ENCODE measurements at places on chromosomes 4 and X.

DNA sequence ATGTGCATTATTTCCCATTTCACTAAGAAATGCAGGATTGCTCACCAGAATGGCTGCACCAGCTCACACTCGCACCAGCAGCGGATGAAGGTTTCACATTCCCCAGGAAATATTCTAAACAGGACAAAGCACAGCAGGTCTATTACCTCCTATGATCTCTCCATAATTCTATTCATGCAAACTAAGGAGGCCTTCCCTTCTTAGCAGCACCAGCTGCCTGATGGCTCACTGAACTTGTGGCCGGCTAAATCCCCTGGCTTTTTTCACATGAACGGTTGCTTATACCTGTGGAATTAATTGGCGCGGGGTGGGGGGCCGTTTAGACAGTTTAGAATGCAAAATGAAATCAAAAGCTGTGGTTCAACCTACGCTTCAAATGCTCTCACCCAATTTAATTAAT, 73.5 kb upstream of the SRD5A3 start:
- DNase-seq: no peak

DNA sequence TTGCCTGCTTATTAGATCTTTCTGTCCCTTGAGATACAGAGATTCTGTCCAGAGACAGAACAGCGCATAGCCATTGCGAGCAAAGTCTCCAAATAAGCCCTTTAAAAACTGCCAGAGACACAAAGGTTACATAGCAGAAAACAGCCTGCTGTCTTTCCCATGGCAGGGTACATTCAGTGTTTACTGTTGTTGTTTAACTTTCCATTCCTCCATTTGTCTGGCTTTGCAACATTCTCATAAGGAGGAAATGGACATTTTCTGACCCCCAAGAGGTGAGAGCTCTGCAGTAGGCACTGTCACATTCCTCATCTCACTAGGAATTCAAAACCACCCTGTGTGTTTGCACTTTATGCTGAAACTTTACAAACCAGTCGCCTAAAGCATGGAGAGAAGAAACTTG, 48.3 kb downstream of the PDE5A start:
- no peak for DNase-seq

- no peak for DNase-seq
Observed at GRCh38 chrX:45506149-45506730, 305.6 kb upstream of the DIPK2B start.

GRCh38 chr4:113109106-113109718, 59.8 kb downstream of the ANK2 start:
- DNase-seq: no peak

DNA sequence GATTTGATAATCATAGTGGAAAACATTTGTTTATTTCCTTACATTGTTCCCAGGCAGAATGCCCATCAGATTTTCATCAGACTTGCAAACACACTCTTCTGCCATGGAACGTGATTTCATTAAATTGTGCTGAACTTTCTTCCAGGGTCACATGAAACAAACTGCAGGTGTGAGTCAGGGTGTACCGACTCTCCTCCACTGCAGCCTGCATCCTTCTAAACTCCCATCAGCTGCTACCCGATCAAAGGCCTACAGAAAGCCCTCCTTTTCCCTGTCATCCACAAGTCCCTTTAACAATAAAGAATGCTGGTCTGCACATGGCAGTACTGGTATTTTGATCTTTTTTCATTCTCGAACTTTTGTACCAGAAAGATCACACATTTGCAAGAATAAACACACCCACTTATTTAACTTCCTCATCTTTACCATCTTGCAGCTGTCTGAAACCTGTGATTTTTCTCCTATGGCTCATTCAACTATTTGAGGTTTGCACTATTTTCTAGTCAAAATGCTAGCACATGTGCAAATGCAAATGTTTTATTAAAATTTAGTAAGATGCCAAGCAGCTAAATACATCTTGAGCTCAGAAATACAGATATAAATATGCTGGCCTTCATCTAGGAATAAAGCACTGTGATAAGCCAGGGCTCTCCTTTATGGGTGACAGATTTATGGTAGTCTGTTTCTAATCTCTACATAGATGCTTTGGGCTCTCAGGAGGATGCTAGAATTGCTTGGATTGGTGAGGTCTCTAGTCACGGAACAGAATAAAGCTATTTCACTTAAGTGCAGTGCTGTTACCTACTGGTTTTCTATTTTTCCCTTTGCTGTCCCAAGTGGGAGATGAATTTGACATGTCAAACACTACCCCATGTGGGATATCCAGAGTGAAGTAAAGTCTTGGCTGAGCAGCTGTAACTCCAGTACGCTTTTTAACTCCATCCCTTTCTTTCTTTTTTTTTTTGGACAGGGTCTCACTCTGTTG, 25.8 kb upstream of the ARHGAP24 start:
- no peak for DNase-seq

DNA sequence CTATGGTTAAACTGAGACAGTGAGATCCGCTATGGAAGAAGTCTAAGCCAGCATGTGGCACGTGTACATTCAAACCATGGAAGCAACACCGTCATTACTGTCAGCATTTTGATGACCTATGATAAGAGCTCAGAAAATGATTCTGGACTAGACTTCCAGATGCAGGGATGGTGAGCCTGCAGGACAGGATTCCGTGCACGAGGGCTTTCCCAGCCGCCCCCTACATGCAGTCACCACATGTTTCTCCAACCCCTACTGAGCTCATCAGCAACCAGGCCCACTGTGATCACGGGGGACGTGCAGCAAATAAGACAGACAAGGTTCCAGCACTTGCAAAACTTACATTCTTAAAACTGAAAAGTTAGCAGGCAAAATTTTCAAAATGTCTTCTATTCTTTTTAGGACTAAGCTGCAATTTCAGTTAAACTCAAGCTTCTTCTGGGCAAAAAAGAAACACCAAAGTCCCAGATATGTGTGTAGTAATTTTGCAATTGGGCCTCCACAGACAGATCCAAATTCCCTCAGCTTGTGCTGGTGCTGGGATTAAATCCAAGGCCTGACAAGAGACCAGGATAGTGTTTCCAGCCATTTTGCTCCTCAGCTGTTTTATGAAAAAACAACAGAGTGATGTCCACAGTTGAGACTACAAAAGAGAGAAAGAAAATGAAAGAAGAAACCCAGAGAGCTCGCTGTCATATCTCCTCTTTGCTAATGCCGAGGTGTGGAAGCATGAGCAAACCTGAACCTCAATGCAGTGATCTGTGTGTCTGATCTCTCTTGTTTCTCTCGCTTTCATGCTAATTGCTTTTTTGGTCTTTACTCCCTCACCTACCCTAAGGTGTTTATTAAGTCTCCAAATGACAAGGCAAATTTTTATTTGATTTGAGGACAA, 118.2 kb downstream of the AFAP1 start:
- no peak for DNase-seq

- DNase-seq: no peak
Observed at GRCh38 chr4:19304028-19304427, 947.7 kb upstream of the SLIT2 start.

DNA sequence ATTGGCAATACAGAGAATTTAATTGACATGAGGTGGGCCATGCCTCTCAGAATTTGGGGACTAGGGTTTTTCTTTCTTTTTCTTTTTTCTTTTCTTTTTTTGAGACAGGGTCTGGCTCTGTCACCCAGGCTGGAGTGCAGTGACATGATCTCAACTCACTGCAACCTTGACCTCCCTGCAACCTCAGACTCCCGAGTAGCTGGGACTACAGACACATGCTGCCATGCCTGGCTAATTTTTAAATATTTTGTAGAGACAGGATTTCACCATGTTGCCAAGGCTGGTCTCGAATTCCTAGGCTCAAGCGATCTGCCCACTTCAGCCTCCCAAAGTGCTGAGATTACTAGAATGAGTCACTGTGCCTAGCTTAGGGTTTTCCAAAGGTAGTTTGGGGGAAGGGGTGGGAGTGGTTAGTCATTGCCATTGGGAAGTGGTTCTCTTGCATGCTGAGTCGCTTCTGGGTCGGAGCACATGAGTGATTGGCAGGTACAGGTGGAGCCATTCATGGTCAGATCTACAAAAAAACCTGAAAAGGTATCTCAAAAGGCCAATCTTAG, 54.5 kb downstream of the MID2 start:
- DNase-seq: no peak

DNA sequence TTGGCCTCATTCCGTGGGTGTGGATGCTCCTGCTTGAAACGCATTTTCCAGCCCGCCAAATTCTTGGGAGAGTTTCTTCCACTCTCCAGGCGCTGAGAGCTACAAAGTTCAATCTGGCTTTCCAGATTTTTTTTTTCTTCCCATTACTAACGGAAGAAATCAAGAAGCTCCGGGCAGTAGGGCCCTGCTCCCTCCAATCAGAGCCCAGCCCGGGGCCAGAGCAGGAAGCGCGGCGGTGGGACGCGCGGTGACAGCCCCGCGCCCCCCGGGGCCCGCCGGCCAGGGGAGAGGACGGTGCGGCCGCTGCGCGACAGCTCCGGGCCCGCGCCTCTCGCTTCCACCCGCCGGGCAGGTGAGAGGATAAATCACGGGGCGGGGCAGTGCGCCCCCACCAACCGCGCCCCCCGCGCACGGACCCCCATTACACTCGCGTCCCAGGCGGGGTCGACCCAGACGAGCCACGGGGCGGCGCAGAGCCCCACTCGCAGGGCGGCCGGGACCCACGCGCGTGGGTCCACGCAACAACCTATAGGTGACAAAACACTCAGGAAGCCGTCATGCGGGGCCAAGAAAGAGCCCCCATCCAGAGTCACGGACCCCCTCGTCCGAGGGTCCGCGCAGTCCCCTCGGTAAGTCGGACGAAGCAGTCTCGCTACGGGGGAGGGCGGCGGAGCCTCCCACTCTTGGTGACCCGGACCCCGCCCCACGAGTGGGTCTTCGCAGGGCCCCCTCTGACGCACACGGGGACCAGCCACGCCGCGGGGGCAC, 868 bp downstream of the AFAP1 start:
- DNase-seq: peak; percentile 43

DNA sequence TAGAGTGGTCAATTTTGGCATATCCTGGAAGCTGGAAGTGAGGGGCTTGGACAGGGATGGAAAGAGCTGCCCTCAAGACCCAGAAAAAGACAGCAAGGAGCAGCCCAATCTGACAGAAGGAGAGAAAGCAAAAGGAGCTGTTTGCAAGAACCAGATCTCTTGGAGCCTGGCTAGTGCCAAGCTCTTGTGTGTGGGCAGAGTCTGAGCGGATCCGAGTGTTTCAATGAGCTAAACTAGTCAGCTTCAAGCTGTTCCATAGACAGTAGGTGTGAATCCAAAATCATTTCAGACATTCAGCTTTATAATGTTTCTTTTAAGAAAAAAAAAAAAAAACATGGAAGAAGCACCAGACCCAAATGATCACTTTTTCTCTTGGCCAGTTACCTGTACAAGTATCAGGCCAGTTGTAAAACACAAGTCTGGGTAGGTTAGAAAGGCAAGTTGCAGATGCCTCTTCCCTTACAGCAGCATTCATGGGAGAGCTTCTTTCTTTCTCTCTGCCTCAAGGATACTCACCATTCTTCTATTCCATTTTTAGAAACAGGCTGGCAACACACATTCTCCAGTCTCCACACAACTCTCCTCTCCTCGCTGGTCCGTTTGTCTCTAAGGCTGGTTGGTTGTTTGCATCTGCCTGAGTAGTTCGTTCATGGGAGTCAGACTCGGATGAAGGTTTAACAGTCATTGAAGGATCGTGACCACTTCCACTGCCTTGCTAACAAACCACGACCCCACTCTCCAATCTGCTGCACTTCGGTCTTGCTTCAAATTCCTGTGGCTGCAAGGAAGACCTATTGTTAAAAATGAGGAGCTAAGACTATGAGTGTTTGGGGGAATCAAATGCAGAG, 105.2 kb upstream of the GATB start:
- DNase-seq: no peak

DNA sequence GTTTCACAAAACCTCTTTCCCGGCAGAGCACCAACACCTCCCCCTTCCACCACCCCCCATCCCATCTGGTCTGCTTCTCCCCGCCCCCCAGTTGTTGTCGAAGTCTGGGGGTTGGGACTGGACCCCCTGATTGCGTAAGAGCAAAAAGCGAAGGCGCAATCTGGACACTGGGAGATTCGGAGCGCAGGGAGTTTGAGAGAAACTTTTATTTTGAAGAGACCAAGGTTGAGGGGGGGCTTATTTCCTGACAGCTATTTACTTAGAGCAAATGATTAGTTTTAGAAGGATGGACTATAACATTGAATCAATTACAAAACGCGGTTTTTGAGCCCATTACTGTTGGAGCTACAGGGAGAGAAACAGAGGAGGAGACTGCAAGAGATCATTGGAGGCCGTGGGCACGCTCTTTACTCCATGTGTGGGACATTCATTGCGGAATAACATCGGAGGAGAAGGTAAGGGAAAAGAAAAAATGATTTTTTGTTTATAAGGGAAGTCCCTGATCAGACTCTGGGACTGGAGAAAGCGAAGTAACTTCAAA, at the start of gene PDGFRA:
Gene PDGFRA (plus strand): TSS at position 333 of the 541 bp plus-strand sequence. CDS start 29,476 bp downstream, outside the sequence.
- DNase-seq: peak; percentile 99

- no peak for DNase-seq
Observed at GRCh38 chr4:34766935-34767334, 1477.4 kb downstream of the ARAP2 start.

- DNase-seq: no peak
Observed at GRCh38 chr4:112523764-112524505, 8.0 kb upstream of the NEUROG2 start.

GRCh38 chr4:90211174-90211573, 84.0 kb downstream of the CCSER1 start:
- DNase-seq: no peak

GRCh38 chrX:12910423-12911121, 4.2 kb downstream of the TLR8 start:
- no peak for DNase-seq

- no peak for DNase-seq
Observed at GRCh38 chr4:8371596-8371995, 68.9 kb downstream of the ACOX3 start.

GRCh38 chr4:56681158-56681852, at the start of gene HOPX:
Gene HOPX (minus strand): TSS chr4:56681296. CDS start chr4:56657816, 23,480 bp downstream.
- no peak for DNase-seq

GRCh38 chrX:120514236-120514635, 45.1 kb upstream of the LAMP2 start:
- peak; percentile 4 for DNase-seq

DNA sequence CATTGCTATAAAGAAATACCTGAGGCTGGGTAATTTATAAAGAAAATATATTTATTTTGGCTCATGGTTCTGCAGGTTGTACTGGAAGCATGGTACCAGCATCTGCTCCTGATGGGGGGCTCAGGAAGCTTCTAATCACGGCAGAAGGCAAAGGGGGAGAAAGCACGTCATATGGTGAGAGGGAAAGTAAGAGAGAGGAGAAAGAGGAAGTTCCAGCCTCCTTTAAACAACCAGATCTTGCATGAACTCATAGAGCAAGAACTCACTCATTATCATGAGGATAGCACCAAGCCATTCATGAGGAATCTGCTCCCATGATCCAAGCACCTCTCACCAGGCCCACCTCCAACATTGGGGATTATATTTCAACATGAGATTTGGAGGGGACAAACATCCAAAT, 125.0 kb upstream of the GRPR start:
- DNase-seq: no peak

DNA sequence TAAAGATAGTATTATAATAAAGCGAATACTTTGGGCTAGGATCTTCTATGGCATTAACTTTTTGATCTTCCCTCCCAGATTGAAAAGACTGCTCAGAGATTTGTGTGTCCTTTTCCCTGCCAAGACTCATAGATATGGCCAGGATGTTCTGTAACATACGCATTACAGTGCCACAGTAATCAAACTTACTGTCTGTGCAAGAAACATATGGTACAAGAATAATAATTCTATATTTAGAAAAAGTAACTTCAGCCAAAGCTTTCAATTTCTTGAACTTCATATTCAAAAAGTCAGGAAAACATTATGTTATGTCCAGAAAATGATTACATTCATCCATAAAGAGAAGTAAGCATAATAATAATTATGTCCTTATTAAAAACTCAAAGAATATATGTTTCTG, 100.9 kb upstream of the GUCY1A1 start:
- DNase-seq: no peak

- no peak for DNase-seq
Observed at GRCh38 chr4:186151499-186151898, 39.9 kb upstream of the CYP4V2 start.

Measured in fibroblast of skin of right quadriceps (primary cell).